ENCODE measurements at places on chromosomes 2 and 18.

GRCh38 chr2:106353676-106354075, 114.5 kb downstream of the RGPD3 start:
- DNase-seq, result peak; percentile 15

DNA sequence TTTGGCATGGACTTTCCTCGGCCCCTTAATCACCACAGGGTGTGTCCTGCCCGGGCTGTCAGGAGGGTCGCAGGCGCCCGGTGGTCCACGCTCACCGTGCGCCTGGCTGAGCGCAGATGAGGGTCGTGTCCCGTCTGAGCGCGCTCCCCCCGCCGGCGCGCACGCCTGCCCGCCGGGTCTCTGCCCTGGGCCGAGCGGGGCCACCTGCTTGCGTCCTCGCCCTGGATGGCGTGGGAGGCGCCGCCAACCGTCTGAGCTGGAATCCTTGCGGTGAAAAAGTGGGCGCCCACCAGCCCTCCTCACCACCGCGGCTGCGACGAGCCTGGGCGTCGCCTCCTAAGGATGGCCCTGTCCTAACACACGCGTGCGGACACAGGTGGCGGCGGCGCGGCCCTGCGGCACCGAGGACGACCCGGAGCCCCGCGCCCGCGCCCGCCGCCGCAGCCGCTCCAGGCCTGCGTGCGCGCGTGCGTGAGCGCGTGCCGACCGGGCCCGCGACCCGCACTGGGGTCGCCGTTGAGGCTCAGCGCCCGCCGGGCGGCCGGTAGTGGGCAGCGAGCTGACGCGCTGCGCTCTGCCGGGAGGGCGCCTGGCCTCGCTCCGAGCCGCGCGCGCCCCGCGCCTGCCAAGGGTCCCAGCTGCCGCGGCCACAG, 126.6 kb downstream of the ARHGEF4 start:
- no peak for DNase-seq

- no peak for DNase-seq
Measured at GRCh38 chr2:48147719-48148118, 241.4 kb upstream of the FBXO11 start.

- DNase-seq, result no peak
Measured at GRCh38 chr2:182020286-182021070, 34.8 kb downstream of the PPP1R1C start.

GRCh38 chr2:138084206-138084605, 119.9 kb downstream of the HNMT start:
- no peak for DNase-seq

GRCh38 chr2:112772322-112772721, 7.9 kb upstream of the CKAP2L start:
- DNase-seq, result no peak

- DNase-seq, result peak; percentile 74
Measured at GRCh38 chr2:72757177-72757775, 68.6 kb downstream of the EXOC6B start.

- DNase-seq, result peak; percentile 97
Measured at GRCh38 chr2:27871802-27872201, 18.4 kb downstream of the RBKS start.

DNA sequence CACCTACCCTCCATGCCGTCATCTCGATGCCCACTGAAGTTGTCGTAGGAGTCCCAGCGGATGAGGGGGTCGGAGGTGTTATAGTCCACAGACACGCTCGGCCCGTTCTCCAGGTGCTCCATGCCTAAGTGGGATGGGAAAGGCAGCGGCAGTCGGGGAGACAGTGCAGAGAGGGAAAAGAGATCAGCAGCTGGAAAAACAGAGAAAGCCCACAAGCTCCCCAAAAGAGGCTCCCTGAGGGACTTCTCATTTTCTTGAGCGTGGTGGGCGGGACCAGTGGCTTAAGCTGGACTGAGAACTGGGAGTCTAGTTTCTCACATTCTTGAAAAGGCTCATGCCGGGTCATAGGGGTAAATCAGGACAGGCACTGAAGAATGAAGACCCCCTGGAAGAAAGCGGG, 121.9 kb downstream of the TNS1 start:
- no peak for DNase-seq

GRCh38 chr2:10172033-10172871, 49.7 kb downstream of the RRM2 start:
- no peak for DNase-seq

DNA sequence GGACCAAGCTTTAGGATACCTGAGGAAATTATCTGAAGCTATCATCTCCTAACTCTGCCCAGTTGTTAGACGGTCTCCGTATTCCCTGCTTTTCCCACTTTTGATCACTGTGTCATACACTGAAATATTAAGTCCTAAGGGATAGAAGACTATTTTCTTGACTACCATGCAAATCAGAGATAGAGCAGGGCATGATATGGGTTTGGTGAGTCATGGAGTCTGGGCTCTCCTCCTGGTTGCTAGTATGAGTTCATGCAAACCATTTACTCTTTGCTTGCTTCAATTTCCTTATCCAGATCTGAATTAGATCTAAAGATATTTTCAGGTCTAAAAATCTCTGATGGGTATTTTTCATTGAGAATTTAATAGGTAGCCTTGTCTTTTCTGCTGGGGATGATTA, 55.0 kb downstream of the EHBP1 start:
- no peak for DNase-seq

DNA sequence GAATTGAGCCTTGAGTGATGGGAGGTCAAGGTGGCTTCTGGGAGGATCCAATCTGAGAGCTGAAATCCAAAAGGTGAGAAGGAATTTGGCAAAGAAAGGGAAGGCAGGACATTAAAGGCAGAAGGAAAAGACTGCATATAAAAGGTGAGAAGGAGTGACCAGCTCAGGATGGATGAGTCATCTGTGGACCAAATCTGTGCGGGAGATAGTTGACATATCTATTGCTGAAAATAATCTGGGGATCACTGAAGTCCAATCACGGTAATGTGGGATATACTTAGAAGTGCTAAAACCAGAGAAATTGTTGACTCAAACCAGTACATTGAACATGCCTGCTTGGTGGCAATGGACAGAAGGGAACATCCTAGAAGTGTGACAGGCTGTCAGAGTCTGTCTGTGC, 8.0 kb upstream of the PTPN4 start:
- DNase-seq, result no peak

DNA sequence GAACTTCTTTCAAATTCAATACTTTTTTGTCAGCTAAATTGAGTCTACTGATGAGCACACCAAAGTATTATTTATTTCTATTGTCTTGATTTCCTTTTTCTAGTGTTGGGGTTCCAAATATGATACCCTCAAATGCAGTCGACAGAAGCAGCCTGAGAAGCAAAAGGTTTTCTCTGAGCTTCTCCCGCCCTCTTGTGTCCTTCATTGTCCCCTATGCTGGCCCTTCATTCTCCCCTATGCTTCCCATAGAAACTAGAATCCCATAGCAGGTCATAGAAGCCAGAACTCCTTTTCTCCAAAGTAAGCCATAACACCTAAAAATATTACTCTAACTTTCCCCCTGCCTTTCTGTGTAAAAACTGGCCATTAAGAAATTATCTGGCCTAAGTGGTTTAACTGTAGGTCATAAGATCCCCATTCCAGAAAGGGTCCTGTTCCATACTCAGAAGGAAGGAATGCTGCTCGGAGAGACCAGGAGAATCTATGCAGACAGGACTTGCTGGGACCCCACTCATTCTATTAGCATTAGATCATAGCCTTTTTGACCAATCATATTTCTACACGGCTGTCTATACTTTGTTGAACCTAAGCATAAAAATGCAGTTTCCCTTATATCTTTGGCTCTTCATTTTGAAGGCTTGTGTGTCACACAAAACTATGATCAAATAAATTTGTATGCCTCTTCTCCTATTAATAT, 764.6 kb upstream of the PKDCC start:
- no peak for DNase-seq

DNA sequence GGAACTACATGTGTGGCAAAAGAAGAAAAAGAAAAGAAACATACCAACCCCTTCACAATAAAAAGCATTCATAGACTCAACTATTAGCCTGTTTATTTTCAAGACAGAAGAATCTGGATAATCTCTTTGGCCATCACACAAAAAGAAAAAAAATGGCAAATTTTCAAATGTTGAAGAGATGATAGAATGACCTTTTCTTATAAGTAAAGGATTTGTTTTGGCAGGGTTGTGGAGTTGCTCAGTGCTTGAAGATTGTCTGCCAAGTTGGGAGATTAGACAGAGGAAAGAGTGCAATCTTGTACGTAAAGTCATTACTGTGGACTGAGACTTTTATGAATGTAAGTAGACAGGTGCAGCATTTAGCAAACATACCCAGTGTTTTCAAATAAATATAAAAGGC, 18.5 kb upstream of the FAM171B start:
- DNase-seq, result no peak

GRCh38 chr2:136024616-136025015, 39.2 kb upstream of the DARS1 start:
- no peak for DNase-seq

DNA sequence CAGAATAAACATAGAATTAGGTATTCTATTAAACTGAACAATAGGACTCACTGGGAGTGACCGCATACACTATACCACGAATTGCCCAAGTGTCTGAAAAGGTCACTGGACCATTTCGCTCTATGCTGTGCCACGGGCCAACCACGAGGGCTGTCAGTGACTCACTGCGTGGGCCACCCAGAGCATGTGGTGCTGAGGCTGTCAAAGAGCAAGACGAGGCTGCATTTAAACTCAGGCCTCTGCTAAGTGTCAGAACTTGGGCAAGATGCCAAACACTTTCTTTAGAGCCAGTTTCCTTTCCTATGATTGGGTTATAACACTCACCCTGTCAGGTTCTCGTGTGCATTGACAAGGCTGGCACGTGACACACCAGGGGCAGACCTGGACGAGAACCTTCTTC, 97.5 kb downstream of the SH3YL1 start:
- peak; percentile 2 for DNase-seq

DNA sequence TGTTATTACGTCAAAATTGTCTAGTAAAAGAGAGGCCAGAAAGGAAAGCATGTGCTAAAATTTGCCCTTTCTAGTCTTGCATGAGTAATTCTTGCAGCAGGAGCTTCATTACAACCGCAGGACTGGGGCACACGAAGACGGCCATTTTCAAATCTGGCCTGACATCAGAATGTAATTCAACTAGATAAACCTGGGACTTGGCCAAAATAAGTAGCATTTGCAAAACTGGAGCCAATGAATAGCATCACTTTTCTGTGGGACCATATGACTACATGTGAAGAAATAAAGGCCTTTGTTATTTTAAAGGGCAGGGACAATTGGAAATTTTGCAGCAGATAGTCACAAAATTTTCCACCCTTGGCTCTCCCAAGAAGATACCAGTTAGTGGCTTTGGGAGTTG, 3.0 kb upstream of the FZD7 start:
- no peak for DNase-seq

GRCh38 chr2:136101042-136101441, 16.9 kb downstream of the CXCR4 start:
- no peak for DNase-seq

GRCh38 chr2:9430316-9431293, 7.2 kb downstream of the CPSF3 start:
- no peak for DNase-seq

DNA sequence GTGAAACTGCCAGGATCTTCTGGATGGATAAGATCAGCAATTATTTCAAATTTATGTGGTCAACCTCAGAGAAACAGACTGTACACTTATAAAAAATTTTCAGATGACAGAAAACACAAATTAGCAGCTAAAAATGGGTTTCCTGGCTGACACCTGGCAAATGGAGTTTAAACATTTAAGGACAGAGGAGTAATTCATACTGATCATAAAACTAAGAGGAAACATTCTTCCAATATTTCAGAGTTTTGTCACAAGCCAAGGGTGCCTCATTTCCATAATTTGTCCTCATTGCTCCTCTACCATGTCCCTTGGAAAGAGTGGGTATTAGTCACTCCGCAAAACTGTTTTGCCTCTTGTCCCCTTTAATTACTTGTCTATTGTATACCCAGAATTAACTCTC, 70.2 kb downstream of the TMEFF2 start:
- no peak for DNase-seq

DNA sequence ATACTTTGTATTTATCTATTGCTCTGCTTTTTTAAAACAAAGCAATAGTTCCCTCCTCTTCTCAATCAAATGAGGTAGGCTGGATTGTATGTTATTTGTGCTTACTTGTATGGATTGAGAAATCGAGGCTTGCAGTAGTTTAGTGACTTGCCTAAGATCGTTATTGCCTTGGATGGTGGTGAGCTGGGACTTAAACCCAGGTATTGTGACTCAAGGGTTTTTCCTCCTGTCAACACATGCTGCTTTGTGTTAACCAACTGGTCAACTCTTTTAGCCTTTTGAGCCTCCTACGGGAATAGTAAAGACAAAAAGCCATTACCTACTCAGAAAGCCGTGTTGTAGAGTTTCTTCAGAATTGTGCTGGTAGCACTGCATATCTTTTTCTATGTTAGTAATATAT, 95.2 kb upstream of the THUMPD2 start:
- DNase-seq, result no peak
